Iris pigment epithelial cell (primary cell): ENCODE measurements at places on chromosomes 6 and 20.

DNA sequence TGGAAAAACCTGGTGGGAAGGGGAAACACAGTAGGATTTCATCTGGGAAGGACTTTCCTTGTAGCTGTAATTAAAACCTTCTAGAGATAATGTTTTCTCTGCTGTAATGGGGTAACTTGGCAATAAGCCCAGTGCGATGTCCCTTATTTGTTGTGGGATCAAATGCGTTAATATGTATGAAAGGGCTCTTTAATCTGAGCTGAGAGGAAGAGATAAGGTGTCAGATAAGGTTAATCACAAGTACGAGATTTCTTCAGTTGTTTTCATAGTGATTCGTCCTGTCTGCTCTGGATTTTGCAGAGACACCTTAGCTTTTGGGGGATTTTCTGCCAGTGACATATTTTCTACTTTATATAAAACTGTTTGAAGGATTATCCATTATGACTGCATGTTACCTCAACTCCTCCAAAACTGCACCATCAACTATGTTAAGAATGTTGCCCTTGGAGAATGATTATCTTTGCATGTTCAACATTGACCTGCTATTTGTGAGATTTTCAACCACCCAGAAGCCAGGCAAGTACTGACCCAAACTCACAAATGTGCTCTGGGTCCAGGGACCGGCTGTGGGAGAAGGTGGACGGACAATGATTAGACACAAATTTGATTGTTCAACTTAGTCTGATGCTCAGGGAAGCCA is 21.2 kb upstream of the ELOVL5 start:
- DNase-seq, result peak; percentile 7

DNA sequence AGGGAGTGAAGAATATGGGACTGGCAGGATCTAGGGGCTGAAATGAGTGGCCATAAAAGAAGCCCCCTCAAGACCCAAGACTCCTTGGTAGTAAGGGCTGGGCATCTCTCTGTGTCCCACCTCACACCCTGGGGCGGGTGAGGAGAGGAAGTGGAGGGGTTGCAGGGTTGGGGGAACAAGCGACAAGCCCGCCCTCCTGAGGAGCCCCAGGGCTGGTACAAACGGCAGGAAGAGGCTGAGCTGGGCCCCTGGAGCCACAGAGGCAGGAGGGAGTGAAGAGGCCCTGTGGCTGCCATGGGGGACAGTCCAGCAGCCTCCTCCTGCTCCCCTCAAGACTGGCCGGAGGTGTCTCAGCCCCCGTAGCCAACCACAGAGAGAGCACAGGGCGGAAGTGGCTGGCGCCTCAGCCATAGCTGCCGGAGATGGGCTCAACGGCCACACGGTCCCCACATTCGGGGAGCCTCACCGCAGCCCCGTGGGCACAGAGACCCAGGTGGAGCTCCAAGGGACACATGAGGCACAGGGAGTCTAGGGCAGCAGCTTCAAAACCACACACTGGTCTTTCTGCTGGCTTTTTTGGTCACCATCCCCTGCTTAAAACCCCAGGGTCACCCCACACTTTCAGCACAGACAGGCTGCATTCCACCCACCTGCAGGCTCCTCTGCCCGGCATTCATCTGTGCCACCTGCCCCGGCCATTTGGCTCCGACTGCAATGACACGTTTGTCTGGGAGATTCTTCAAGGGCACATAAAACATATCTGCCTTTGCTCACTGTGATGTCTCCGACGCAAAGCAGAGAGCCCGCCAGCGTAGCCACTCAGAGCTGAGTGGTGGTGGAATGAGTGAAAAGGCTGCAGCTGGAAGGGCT is 524 bp downstream of the C20orf203 start:
- DNase-seq, result no peak

DNA sequence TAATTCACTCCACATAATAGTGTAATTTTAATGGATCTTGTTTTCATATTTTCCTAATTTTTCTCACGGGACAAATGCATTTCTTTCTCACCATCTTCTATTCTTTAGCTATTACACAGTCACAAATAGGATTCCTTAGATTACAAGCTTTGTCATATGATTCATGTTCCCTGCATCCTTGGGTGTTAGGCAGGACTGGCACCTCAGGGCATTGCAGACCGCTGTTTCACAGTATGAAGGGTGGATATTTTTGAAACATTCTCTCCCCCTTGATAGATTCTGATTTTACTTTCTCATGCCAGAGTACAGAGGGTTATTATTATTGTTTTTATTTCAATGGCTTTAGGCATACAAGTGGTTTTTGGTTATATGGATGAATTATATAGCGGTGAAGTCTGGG is 602.5 kb downstream of the PHF3 start:
- no peak for DNase-seq

- peak; percentile 67 for DNase-seq
These were observed 46.9 kb upstream of the ADGRF4 start for GRCh38 chr6:47651505-47651944.

DNA sequence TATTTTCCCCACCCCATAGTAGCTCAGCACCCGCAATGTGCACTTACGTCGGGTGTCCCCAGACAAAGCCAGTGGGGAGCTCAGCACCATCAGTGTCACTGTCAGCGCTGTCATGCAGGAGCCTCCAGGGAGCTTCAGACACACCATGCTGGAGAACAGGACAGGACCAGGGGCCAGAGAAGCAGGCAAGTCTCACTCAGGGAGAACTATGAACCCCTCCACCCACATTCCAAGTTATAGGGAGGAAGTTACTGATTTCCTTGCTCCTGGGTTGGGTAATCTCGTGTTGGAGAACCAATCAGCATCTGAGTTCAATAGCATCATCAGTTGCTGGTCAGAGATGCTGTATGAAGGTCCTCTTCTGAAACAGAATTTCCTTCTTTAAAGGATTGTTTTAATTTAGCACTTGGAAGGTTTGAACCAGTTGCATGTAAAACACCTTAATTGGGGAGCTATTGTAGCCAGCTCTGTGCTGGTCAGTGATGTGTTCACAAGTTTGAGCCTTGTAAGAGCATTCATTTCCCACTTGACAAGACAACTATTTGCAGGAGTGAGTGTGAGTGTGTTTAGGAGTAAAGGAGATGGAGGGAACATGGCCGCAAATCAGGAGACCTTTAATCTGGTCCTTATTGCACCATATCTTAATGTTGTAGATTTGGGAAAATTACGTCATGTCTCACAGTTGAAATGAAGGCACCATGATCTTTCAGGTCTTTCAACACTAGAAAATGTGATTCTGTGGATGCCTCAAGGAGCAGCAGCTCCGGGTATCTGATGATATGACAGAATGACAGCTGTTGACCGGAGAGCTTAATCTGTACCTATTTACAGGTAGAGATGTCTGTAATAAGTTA is at the start of gene HLA-DRB1:
Gene HLA-DRB1, minus strand, starts transcription at position 253 of the 854 bp plus-strand sequence. Its CDS starts 106 bp downstream, at position 147.
- peak; percentile 3 for DNase-seq
